ENCODE measurements at places on chromosomes 1 and 21. TPM values are rescaled to one million over a fixed set of nuclear protein-coding genes. Genes with fewer than 3 reads are reported as not detected.

ROR1 gene
- 13.6 TPM for total RNA-seq

KAZN gene
- total RNA-seq, result 2.2 TPM

MIXL1 gene
- total RNA-seq, result not detected

NEGR1 gene
- 15.3 TPM for total RNA-seq

GPR157 gene
- total RNA-seq, result 8.7 TPM

PKP1 gene
- under 0.01 TPM for total RNA-seq

VWA5B1 gene
- total RNA-seq, result not detected

CELA2B gene
- not detected for total RNA-seq

PRAMEF8 gene
- not detected for total RNA-seq

RIIAD1 gene
- not detected for total RNA-seq

LDLRAD1 gene
- not detected for total RNA-seq

EPHB2 gene
- 123 TPM for total RNA-seq

COL18A1 gene
- 41.1 TPM for total RNA-seq

KRTAP12-2 gene
- not detected for total RNA-seq
